ENCODE measurements at places on chromosomes 13 and 19.

- no peak for DNase-seq
Observed at GRCh38 chr13:32229443-32229842, 85.7 kb downstream of the ZAR1L start.

DNA sequence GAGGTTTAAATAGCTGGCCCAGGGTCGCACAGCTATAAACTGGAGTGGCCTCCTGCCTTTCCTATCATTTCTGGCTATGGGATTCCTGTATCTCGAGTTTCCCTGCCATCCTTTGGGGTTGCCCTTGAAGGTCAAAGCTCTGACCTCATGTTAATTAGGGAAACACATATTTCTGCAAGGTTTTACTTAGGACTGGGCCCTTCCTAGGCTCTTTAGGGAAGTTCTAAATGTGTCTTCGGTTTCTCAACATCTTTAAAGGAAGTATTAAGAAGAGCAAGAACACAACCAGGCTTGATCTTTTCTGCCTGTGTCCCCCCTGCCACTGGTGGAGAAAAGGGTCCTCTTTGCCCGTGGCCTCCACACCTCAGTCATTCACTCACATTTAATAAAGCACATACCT is 10.8 kb downstream of the LCP1 start:
- DNase-seq, result no peak

GRCh38 chr13:55439450-55439849 is 1701.3 kb upstream of the PRR20A start:
- no peak for DNase-seq

GRCh38 chr19:13727798-13728197 is 36.5 kb upstream of the MRI1 start:
- DNase-seq, result no peak

DNA sequence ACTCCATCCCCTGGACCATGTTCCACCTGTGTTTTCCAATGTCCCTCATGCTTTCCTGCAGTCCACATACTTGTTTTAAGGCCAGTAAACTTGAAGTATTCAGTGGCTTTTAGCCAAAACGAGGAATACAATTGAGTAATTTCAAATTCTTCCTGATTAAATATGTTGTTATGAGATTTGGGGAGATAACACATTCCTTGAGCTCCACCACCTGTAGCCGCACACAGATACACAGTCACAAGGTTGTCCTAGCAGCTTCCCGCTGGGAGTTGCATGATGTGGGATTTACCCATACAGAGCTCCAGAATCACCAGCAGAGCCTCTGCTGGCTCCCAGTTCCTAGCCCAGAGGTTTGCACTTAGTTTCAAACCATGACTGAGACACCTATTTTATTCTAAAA is 53.6 kb upstream of the FRY start:
- DNase-seq, result no peak

All from activated CD4-positive, alpha-beta T cell treated with anti-CD3 and anti-CD28 coated beads for 1 hour (primary cell).